NCI-H524 (cell line): ENCODE measurements at places on chromosomes 16 and 17.

DNA sequence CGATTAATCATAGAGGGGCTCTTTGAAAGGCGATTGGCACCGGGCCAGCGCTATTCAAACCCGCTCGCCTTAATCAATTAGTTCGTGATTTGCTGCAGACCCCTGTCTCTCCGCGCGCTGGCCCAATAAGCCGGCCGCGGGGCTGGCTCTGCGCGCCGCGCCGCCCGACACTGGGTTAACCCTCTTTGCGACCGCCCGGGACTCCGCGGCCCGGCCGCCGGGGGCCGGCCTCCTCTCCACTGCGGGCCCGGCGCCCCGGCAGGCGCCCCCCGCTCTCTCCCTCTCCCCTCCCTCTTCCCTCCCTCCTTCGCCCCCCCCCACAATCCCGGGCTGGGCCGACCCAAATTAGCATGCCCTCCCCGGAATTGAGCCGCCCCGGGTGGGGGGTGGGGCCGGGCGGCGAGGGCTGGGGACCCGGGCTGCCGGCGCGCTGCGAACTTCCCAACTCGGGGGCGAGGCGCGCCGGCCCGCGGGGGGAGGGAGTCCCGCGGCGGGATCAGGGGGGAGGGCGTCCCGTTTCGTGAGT is 428 bp upstream of the SALL1 start:
- peak; percentile 55 for DNase-seq

DNA sequence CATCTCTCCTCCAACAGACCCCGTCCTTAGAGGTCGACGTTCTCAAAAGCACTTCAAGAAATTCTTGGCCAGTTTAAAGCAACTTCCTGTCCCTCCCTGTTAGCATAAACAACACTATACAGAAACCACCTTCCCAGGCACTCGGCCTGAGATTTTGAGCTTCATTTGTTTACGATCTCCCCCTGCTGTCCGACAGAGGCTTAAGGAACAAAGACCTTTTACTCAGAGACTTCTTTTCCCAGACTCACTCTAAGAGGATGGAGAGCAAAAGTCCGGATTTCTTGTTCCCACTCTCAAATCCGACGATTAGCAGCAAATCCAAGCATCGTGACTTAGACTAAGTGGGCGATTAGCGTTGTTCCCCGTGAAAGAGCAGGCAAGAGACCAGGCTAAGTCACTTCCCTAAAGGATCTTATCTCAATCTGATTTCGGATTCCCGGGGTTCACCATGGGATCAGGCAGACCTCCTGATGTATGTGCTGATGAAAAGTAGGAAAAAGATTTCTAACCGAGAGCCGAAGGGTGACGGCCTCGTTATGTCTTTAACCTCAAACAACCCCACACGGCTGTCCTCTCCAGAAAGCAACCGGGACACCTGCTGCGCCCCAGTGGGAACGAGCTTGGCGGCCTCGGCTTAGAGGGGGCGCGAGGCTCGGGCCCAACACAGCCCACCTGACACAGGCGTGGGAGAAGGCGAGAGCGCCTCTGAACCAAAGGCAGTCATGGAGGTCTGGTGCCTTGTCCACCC is 598 bp downstream of the INPP5K start:
- peak; percentile 65 for DNase-seq

DNA sequence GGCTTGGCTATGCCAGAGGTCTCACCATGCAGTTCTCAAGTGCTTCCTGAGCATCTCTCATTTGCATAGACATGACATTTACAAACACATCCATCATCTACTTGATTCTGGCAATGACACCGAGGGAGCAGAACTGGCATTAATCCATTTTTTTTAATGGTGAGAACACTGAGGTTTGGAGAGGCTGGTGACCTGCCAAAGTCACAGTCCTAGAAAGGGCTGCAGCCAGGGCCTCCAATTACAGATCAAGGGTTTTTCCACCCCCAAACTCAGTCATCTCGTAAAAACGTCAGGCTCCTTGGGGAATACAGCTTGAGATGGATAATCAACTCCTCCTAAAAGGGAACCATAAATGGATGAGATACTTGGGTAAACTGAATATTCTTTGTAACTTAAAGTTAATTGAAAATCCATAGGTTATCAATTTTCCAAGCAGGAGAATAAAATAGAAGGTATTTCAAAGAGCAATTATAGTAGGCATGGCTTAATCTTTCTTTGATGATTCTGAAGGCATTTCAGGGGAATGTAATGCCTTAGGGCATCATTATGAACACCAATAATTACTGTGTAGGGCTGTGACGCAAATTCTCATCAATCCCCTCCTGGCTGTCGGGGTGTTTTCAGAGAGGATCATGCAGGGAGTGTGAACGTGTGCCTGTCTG is 9.4 kb upstream of the MEOX1 start:
- peak; percentile 58 for DNase-seq

- DNase-seq: no peak
Measured at GRCh38 chr17:17206913-17207335, 791 bp upstream of the PLD6 start.

- DNase-seq: peak; percentile 92
Measured at GRCh38 chr16:48201515-48202201, 42.4 kb upstream of the LONP2 start.

DNA sequence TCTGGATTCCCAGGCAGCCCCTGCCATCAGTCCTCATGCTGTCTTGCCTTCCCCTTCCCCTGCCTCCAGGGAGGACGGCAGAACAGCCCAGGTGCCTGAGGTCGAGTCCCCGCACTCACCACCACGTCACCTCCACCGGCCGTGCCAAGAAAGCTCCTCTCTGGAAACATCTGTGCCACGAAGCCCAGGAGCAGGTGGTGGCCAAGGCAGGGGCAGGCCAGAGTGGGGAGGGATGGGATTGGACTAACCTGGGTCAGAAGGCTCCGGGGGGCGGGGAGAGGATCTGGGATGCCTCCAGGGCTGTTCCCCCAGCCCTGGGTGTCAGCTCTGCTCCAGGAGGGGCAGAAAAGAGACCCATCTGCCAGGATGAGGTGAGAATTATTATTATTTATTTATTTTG is 7.4 kb upstream of the DPEP1 start:
- DNase-seq: peak; percentile 45

DNA sequence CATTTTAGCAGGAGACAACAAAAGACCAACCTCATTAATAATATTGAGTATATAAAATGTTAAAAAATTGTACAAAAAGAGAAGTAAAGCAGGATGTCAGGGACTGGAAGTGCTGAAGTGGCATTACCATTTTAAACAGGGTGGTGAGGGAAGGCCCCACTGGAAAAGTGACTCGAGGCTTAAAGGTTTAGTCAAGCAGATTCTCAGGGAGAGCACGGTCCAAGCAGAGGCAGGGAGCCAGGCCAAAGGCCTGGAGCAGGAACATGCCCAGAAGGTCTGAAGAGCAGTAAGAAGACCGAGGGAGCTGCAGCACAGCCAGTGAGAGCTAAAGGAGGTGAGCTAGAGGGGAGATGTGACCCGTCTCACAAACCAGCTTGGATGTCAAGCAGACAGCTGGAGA is 7.6 kb downstream of the XPO6 start:
- no peak for DNase-seq

GRCh38 chr17:48569240-48569582 is 8.9 kb downstream of the HOXB4 start:
- no peak for DNase-seq

GRCh38 chr17:49616601-49617131 is 41.0 kb downstream of the NXPH3 start:
- DNase-seq: no peak

DNA sequence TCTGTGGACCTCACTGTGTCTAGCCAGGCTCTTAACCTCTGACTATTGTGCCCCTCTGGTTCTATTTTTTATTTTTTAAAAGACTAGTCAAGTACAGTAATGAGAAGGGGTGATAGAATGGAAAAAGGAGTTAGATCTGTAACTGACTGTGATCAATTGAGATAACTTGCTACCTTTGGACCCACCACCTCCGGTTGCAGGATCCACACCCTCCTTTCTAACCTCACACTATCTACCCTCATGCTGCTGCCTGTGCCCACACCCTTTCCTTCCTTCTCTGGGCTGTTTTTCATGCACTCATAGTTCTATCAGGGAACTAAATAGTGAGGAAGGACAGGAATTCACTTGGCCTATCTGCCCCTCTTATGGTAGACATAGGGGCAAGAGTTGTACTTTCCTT is 172.3 kb downstream of the KATNIP start:
- DNase-seq: no peak

GRCh38 chr17:15657868-15658267 is 26.2 kb downstream of the TRIM16 start:
- DNase-seq: no peak

DNA sequence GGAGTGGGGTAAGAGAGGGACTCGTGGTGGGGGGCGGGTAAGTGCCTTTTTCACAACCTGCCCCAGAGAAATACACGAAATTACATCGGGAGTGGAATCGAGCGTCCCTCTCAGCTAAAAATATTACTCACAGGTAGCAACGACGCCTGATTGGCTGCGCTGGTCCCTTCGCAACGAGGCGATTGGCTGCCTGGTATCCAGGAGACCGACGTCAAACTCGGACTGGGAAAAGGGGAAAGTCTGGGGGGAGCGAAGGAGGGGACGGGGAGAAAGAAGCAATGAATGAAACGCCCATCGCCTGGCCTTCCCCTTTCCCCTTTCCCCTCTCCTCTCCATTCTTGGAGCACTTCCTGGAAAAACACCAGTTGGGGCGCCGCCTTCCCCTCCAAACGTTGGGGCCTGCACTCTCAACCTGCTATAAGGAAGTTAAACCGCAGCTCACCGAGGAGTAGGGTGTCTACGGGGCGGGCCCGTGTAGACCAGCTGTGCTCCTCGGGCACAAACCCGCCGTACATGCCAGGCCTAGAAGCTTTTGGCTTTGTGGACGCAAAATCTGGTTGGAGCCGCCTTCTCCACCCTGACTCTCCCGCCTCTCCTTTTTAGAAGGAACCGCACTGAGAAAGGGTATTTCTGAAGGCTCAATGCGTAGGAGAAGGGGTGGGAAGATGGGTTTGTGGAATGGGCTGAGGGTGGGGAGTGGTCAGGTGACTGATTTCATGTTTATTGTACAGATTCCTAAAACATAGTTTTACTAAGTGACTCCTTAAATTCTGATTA is 1.4 kb upstream of the TOB1 start:
- DNase-seq: peak; percentile 98

- DNase-seq: no peak
Measured at GRCh38 chr16:30662449-30662848, 4.2 kb downstream of the FBRS start.

- no peak for DNase-seq
Measured at GRCh38 chr16:80746231-80746630, 58.2 kb downstream of the CDYL2 start.

DNA sequence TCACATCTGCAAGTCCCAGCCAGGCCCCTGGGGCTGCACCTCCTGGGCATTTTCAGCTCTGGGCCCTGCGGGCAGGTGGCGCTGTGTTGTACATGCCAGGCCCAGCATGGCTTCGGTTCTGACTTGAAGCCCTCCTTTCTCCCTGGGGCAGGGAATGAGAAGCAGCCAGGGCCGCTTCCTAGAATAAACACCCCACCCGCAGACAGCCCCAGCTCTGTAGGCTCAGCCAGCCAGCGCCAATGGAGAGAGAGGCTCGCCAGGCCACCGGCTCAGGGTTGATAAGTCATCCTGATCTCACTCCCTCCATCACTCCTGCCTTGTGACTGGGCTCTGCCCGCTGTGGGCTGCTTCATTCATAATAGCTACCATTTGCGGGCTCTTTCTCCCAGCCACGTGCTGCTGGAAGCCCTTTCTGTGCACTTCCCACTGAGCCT is 6.0 kb upstream of the GLIS2 start:
- DNase-seq: no peak

DNA sequence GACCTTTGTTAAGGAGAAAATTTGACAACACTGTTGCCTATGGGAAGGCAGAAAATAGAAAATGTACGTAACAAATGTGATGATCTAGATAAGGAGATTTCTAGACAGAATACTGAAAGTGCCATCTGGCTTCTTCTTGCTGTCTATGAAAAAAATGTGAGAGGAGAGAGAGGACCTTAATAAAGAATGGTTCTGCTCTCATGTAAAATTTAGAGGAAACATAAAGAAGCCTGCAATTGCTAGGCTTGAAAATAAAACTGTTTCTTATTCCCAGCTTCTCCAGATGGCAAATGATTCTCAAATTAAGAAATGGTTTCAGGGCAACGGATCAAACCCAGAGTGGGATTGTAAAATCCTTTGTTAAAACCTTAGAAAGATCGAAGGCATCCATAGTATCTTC is 128.5 kb downstream of the CDK5R1 start:
- DNase-seq: peak; percentile 21

GRCh38 chr16:70721202-70721963 is 35.5 kb upstream of the MTSS2 start:
- DNase-seq: no peak

DNA sequence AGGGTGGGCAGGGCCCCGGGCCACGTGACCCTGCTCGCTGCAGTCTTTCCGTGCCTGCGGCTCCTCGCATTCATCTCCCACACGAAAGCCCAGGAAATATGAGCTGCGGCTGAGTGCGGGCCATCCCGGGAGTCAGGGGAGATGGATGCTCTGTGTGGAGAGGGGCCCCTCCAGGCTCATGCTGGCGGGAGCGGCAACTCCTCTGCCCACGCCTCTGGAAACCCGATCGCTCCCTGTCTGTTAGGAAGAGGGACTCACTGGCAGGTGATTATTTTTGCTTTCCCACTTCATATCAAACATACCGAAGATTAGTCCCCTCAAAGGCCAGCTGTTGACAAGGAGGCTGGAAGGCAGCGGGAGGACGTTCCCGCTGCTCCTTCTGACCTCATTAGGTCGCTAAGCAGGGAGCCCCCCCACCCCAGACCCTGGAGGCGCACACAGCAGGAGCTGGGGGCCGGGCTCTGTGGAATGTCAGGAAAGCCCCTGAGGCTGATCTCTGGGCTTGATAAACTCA is 228.5 kb downstream of the FOXL1 start:
- peak; percentile 21 for DNase-seq

DNA sequence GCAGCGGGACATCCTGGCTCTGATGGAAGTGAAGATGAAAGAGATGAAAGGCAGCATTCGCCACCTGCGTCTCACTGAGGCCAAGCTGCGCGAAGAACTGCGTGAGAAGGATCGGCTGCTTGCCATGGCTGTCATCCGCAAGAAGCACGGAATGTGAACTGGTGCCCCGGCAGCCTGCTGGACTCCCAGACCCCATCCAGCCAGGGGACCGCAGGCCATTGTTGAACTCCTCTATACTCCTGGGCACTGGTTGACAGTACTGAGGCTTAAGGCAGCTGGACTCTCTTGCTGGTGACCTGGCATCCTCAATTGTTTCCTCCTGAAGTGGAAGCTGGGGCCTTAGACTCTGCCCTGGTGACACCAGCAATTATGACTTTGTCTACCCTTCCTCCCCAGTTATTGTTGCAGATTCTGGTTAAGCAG is 1.2 kb downstream of the THAP11 start:
- no peak for DNase-seq

GRCh38 chr17:19645734-19646201 is 2.8 kb upstream of the ALDH3A2 start:
- DNase-seq: no peak

GRCh38 chr17:63278728-63279442 is 167.2 kb downstream of the CYB561 start:
- DNase-seq: peak; percentile 67

- peak; percentile 93 for DNase-seq
Measured at GRCh38 chr17:27518048-27518447, 61.8 kb downstream of the KSR1 start.

- no peak for DNase-seq
Measured at GRCh38 chr17:3956327-3956957, 7.8 kb downstream of the ATP2A3 start.

GRCh38 chr17:61489719-61490490 is 37.7 kb downstream of the TBX4 start:
- no peak for DNase-seq

- no peak for DNase-seq
Measured at GRCh38 chr16:86994651-86995171, 322.5 kb downstream of the C16orf95 start.

- DNase-seq: no peak
Measured at GRCh38 chr16:56346131-56346890, 79.0 kb downstream of the AMFR start.
